ENCODE measurements at places on chromosomes 11 and 22.

DNA sequence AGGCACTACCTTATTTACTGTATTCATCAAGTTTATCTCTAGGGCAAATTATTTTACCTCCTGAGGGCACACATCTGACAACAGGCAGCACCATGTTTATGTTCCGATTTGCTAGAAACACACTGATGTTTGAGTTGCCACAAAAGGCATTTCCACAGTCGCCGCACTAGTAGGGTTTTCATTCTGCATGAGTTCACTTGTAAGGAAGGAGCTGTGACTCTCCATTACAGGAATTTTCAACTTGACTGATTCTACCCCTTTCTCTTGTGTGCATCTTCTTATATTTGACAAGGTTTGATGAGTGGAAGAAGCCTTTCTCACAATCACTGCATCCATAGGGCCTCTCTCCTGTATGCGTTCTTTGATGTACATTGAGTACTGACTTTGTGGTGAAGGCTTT is 455.9 kb upstream of the CNTN5 start:
- no peak for DNase-seq

DNA sequence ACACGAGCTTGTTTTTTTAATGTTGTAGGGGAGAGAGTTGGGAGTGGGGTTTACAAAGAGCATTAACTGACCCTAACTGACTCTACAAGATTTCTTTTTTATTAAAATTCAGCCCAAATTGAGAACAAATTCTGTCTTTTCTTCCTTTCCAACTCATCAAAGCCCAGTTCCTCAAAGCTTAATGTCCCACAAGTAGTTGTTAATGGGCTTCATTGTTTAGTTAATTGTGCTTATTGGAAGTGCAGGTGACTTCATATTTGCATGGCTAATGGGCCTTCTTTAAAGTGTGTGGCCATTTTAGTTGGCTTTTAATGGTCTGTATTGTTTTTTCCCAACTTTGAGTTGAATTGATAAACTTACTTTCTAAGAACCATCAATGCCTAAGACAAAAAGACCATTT is 39.8 kb downstream of the MPPED2 start:
- DNase-seq, result no peak

- no peak for DNase-seq
Measured at GRCh38 chr11:92083123-92083522, 141.5 kb upstream of the FAT3 start.

- no peak for DNase-seq
Measured at GRCh38 chr22:27747396-27748221, 53.9 kb downstream of the MN1 start.

DNA sequence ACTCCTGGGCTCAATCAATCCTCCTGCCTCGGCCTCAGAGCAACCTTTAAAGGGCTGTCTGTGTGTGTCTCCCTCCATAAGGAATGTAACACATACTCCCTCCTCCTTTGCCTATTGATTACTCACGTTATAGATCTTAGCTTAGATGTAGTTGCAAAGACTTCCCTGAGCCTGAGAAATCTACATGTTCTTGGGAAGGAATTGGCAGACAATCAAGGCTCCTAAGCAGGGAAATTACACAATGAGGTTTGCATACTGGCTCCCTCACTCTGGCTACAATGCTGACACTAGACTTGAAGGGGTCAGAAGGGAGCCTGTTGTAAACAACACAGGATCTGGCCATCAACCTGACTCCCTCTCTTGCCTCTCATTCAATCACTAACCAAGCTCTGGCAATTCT is 5.2 kb upstream of the OLFML1 start:
- no peak for DNase-seq

- DNase-seq, result no peak
Measured at GRCh38 chr11:77126156-77126775, 1.8 kb upstream of the MYO7A start.

- peak; percentile 54 for DNase-seq
Measured at GRCh38 chr11:34492806-34493414, 20.7 kb downstream of the ELF5 start.

GRCh38 chr11:125750629-125751028 is 4.5 kb downstream of the PATE1 start:
- no peak for DNase-seq

GRCh38 chr11:18243783-18244362 is 4.6 kb downstream of the SAA2 start:
- peak; percentile 11 for DNase-seq

- DNase-seq, result no peak
Measured at GRCh38 chr22:44576311-44577260, 78.6 kb upstream of the RTL6 start.

DNA sequence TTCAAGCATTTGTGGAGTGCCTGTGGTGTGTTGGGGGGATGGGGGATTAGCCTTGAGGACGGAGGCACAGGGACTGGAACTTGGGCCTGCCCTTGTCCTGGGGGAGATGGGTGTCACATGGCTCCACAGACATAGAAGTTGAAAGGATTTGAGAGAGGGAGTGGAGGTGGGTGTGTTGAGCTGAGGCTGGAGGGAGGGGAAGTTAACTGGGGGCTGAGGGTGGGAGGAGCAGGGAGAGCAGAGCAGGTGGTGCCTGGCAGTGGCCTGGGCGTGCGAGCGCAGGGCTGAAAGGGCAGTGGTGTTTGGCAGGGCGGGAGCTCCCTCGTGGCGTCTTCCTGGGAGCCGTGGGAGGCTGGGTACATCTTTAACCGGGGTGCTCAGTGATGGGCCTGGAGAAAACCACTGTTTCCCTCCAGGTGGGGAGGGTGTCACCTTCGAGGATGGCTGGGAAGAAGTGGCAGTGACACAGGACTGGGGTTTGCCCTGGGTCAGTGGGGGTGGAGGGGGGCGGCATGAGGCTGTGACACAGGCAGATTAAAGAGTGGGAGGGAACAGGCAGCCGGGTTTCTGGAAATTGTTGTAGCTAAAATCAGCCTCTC is 45.5 kb downstream of the AP2A2 start:
- no peak for DNase-seq

DNA sequence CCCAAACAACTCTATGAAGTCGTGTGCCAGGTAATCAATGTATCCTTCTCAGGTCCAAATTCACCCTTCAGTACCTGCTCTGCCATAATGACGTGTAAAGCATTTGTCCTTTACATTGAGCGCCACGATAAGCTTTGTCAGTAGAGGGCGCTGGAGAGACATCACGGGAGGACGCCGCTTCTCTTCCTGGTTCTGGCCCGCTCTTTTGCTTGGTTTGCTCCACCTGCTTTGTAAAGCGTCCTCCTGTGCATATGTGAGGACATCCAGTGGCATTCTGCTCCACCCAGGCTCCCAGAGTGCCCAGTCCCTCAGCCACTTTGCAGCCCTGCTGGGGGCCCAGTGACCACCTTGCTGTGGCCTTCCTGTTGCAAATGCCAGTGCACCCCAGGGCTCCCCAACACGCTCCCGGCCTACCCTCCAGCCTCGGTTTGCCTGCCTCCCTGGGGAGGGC is 61.1 kb downstream of the WT1 start:
- peak; percentile 34 for DNase-seq

GRCh38 chr11:6095798-6096197 is 11.7 kb upstream of the OR56B4 start:
- no peak for DNase-seq

DNA sequence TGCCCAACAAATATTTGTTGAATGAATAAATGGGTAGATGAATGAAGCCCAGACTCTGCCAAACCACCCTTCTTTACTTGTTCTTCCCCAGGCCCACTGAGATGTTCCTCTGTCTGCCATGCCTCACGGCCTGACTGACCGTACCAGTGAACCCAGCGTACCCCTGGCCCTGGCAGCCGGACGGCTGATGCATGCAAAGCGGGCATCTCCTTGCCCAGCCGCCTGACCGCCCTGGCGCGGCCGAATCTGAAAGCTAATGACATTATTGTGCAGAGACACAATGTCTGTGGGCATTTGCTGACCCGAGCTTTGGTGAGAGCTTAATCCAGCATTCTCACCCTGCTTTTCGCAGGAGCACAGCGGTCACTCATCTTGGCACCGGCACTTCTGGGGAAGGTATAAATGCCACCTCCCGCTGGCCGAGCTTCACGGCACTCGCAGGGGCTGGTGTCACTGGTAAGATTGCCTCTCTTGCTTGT is at the start of gene CRYBB2:
CRYBB2 (plus strand) TSS at position 429 of the 479 bp plus-strand sequence. CDS start 1,791 bp downstream, outside the sequence.
- no peak for DNase-seq

DNA sequence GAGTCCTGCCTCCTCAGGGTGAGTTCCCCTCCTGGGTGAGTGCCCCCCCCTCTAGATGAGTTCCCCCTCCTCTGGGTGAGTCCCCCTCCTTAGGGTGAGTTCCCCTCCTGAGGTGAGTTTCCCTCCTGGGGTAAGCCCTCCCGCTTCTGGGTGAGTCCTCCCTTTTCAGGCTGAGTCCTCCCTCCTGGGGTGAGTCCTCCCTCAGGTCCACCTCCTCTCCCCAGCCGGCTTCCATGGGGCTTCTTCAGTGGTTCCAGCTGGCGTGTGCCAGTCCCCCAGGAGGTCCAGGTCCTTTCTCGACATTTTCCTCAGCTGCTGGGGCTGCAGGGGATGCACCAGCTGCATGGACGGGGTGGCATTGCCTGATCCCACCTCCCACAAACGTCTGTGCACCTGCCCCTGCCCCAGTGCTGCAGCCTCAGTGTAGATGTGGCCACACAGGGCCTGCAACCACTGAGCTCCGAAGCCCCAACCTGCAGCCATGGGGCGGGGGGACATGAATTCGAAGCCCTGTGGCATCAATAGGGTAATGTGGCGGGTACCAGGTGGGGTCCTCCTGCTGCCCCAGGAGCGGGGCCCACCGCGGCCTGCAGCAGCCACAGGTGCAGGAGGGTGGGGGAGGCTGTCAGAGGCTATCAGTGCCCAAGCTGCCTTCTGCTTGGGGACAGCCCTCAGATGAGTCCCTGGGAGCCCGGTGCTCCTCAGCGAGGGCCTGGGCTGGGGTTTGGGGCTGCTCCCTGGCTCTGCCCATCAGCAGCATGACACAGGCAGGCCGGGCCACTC is 101.3 kb upstream of the FGF3 start:
- no peak for DNase-seq

DNA sequence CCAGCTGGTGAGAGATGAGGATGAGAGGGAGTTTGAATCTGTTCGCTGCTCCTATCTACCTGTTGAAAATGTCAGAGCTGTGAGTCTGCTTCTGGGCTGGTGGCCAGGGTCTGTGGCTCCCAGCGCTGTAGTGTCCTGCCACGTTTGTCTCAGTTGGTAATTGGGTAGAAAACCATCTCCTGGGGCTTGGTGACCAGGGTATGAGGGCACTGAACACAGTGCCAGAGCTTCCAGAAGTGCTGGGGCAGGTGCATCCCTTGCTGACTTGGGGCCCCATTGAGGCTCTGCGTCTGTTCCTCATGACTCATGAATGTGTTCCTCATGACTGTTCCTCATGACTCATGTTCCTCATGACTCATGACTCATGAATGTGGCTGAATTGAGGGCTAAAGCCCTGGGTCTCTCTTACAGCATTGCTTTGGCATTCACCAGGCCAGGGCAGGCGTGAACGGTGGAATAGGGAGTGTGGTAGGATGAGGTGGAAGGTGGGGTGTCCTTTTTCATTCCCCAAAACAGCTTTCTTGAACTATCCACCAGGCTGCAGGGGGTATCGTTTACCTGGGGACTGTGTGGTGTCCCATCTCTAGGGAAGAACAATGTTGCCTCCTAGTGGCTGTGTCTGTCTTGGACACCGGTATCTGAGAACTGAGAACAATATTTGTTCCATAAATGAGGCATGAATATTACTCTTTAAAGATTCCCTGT is 139.5 kb downstream of the COMMD9 start:
- DNase-seq, result peak; percentile 31

DNA sequence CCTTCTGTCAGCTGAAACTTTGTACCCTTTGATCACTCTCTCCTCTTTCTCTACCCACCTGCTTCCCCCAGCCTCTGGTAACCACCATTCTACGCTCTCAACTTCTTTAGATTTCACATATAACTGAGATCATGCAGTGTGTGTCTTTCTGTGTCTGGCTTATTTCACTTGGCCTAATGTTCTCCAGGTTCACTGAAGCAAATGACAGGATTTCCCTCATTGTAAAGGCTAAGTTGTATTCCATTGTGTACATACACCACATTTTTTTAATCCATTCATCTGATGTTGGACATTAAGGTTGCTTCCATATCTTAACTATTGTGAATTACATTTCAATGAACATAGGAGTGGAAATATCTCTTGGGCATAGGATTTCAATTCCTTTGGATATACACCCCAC is 207.6 kb downstream of the MIAT start:
- no peak for DNase-seq

DNA sequence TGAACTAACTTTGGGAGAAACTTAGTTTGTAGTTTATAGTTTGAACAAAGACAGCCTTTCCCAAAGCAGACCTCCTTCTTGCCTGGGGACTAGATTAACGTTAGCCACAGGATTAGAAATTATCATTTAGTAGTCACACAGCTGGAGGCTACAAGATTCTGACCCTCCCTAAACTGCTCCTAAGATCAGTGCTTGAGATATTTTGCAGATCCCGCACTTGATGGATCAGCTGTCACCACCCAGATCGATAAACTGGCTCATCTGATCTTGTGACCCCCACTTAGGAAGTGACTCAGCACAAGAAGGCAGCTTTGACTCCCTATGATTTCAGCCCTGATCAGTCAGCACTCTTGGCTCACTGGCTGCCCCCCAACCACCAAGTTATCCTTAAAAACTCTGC is 1.6 kb downstream of the SLC22A24 start:
- no peak for DNase-seq

GRCh38 chr11:4074266-4074665 is 20.3 kb upstream of the RRM1 start:
- DNase-seq, result no peak

DNA sequence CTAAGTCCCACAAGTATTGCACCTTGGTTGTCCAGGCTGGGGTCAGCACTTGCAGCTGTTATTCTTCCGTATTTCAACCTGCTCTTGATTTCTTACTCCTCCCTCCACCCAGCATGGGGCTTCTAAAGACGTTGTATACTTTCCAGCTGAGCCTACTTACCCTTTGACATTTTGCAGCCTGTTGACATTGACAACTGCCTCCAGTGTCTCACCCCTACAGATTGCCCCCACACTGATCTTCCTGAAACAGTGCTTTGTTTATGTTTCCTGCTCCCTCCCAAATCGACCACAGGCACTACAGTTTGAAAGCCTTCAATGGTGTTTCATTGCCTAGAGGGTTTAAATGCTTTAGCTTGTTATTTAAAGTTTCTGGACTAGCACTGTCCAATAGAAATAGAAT is 56.6 kb downstream of the FAM83F start:
- DNase-seq, result no peak

GRCh38 chr22:35540595-35541253 is at the start of gene RASD2:
TSS of gene RASD2 (plus strand) at chr22:35540831. CDS start at chr22:35546810, 5,979 bp downstream.
- no peak for DNase-seq

DNA sequence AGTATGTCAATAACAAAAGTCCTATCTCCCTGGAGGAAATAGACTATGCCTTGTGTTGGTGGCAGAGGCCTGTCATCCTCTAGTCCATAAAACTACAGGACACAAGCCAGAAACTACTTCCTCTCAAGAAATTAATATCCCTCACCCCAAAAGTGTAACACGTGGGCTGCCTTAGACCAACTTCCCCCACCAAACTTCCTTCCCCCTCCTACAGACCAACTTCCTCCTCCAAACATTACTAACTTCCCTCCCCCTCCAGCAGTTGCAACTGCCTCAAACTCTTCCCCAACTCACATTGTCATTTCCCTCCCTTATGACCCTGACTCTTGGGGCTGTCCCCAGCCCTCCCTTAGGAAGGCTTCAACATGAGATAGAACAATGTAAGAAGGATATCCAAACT is 6.3 kb downstream of the OR52K2 start:
- no peak for DNase-seq

GRCh38 chr11:19553683-19554333 is 158.8 kb upstream of the NAV2 start:
- DNase-seq, result peak; percentile 88
